Pancreas (tissue), 10 donors: ENCODE measurements at places on chromosomes 1 and 21. TPM values are rescaled to one million over a fixed set of nuclear protein-coding genes. Genes with fewer than 3 reads are reported as not detected.

GRCh38 chr1:225442123-225442505 is 14.3 kb upstream of the LBR start:
- no peaks in the 10 kb centered on the region for H3K27me3 ChIP-seq
- H3K36me3 ChIP-seq, result no peaks in the 10 kb centered on the region
- no peak overlapping the region for H3K4me3 ChIP-seq
- peak overlapping the region; percentile 76 for H3K27ac ChIP-seq
- H3K4me1 ChIP-seq, result peaks cover 28% of the 10 kb centered on the region

Gene ANKRD45
- total RNA-seq, result 0.41 TPM

DNA sequence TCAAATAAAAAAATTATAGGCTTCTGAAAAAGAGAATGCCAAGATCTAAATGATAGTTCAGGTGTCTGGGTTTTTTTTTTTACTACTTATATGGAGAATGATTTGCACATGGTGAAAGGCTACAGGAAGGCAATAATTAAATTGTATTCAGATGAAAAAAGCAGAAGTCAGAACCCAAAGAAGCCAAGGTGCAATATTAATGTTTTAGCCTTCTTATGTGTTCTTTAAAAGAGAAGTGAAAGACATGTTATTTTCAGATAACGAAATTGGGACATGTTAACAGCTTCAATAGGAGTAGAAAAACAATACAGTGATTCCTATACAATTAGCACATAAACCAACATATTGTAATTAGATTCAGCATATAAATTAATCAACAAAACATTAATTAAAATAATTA is 452.9 kb upstream of the PRMT6 start:
- no peaks in the 10 kb centered on the region for H3K27me3 ChIP-seq
- DNase-seq, result no peak
- no peak overlapping the region for H3K27ac ChIP-seq
- no peaks in the 10 kb centered on the region for H3K4me1 ChIP-seq
- no peak overlapping the region for H3K4me3 ChIP-seq

DNA sequence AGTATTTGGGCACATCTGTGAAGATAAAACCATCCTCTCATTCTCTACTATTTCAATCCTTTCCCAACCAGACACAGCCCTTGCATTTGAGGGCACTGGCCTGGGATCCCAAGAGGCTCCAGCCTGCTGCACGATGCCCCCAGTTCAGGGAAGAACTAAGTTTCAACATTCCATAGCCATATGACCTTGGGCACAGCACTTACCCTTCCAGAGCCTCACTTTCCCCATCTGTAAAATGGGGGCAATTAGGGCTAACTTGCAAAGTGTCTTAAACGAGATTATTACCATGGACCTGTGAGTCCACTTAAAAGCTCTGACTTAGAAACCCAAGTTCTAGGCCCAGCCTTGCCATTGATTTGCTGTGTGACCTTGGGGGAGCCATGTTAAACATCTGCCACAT is 22.9 kb downstream of the CDCP2 start:
- no peaks in the 10 kb centered on the region for H3K36me3 ChIP-seq
- no peak for DNase-seq
- H3K27me3 ChIP-seq, result no peaks in the 10 kb centered on the region
- H3K4me3 ChIP-seq, result no peak overlapping the region
- peaks cover 4% of the 10 kb centered on the region for H3K4me1 ChIP-seq

- H3K4me1 ChIP-seq, result no peaks in the 10 kb centered on the region
- no peak for DNase-seq
- no peaks in the 10 kb centered on the region for H3K36me3 ChIP-seq
- H3K4me3 ChIP-seq, result no peak overlapping the region
- no peak overlapping the region for H3K27ac ChIP-seq
Measured at GRCh38 chr1:182431278-182431677, 18.7 kb upstream of the RGSL1 start.

DNA sequence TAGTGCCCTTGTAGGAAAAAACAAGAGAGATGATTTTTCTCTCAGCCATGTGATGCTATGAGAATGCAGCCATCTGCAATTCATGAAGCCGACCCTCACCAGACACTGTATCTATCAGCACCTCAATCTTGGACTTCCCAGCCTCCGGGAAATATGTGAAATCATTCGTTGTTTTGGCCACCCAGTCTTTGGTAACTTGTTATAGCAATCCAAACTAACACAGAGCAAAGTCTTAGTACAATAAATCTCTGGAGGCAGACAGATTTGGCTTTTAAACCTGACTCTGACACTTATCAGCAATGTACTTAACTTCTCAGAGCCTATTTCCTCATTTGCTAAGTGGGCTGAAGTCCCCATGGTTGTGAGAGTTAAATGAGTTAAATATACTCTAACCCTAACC is 5.1 kb upstream of the MED18 start:
- peaks cover 18% of the 10 kb centered on the region for H3K4me1 ChIP-seq
- H3K27ac ChIP-seq, result peak overlapping the region; percentile 59
- no peaks in the 10 kb centered on the region for H3K27me3 ChIP-seq
